Pancreas (tissue), 10 donors: ENCODE measurements at places on chromosomes 12 and 14. TPM values are rescaled to one million over a fixed set of nuclear protein-coding genes. Genes with fewer than 3 reads are reported as not detected.

- no peak for DNase-seq
Observed at GRCh38 chr12:46005823-46006222, 15.4 kb upstream of the SCAF11 start.

DNA sequence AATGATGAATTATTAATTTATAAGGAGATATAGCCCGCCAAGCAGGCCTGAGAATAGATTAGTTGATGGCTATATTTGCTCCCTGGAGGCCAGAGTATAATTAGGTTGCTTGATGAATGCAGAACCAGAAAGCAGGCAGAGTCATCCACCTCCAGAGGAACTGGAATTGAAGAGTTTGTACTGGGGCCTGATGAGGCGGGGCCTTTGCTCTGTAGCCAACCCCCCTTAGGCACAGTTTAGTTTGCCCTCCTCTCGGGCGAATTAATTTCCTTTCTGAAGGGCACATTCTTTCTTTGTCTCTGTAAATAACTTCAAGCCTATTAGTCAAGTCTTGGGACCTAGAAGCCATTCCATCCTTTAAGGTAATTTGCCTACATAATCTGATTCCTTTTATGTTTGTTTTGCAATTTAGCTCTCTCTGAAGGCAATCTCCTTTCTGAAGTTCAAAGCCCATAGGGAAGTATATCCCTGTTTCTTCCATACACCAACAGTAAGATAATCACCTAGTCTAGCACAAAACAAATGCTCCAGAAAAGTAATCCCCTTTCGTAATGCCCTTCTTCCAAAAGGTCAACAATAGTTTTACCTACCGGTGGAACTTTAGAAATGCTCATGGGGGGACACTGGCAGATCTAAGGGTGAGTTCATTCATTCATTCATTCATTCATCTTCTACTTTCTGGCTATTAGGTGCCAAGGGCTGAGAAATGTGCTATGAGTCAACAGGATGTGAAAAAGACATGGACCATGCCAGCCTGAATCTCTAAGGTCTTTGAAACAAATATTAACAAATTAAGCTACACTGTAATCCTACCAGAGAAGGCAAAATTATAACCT is 84.8 kb upstream of the NUDT4 start:
- DNase-seq: no peak

GRCh38 chr12:131825146-131825892 is 2.9 kb upstream of the MMP17 start:
- no peak for DNase-seq

GRCh38 chr12:109572506-109572845 is 828 bp downstream of the MMAB start:
- DNase-seq: no peak

DNA sequence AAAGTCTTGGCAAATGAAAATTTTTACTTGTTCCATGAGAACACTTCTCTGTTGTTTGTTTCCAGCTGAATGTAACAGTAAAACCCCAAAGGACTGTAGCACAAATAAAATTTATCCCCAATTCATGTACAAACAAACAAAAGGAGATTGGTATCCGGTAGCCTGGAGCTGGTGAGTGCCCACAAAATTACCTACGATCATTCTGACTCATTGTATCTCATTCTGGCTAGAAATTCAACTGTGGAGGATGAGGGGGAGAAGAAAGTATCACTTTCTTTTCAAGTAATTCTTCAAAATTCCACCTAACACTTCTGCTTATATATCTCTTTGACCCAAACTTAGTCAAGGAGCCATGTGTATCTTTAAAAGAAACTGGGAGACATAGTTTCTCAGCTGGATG is 268.5 kb downstream of the ALG10B start:
- no peak for DNase-seq

- DNase-seq: no peak
Observed at GRCh38 chr14:105196265-105196960, 15.3 kb upstream of the NUDT14 start.

- no peak for DNase-seq
Observed at GRCh38 chr12:46265734-46266133, 3.1 kb downstream of the SLC38A1 start.

DNA sequence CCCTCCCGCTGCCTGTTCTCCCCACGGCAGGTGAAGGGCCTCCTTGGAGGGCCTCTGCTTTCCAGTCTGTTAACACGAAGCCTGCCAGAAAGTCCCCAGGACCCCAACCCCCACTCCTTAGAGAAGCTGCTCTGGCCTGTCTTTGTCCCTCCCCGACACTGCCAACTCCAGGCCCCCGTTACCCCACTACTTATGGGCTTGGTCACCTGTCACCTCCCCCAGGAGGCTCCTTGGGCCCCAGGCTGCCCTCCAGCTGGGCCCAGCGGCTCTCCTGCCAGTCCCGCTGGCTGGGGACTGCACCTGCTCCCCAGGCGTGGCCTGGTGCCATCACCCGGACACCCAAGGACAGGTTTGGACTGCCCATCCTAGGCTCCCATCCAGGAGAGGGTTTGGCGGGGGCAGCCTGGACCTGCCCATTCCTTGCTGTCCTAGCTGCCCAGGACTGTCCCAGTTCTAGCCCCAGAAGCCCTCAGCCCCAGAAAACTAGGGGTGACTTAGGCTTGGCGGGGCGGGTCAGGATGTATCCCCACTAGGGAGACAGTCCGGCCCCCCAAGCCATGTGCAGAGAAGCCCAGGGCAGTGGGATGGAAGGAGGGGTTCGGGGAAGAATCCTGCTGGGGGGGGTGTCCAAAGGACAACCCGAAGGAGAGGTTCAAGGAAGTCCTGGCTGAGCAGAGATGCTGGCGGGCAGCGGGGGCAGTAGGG is 155.7 kb upstream of the C14orf180 start:
- DNase-seq: peak; percentile 48

GRCh38 chr12:89883630-89884389 is 175.2 kb upstream of the ATP2B1 start:
- no peak for DNase-seq

GRCh38 chr14:47917344-47917954 is 242.0 kb upstream of the MDGA2 start:
- DNase-seq: peak; percentile 11

DNA sequence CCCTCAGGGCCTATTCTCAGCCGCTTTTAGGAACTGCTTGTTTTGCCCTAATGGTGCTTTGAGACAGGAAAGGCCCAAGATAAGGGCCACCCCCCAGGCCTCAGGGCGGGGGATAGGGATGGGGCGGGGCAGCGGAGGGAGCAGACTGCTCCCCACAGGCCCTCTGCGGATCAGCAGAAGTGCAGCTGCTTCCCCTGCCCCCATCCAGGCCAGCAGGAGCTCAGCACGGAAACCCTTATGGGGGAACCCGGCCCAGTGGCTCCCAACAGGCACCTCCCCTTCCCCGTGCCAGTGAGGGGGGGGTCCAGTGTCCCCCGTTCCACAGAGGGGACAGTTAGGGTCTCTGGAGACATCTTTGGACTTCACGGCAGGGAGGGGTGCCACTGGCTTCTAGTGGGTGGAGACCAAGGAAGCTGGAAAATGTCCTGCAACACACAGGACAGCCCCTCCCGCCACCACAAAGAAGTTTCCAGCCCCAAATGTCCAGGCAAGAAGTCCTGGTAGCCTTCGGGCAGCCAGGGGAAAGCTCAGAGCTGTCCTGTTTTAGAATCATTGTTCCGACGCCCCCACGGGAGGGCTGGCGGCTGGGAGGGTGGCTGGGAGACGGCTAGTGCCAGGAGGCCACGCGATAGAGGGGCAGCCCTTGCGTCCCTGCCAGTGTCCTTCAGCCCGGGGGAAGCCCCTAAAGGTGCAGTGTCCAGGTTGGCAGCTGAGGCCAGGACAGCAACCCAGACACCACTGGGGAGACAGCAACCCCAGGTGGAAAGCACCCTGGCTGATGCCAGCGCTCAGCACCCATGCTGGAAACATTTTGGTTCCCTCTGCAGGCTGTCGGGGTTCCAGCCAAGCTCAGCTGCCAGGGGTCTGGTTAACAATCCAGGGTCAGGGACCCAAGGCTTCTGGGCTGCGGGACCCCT is 10.4 kb upstream of the GPR132 start:
- DNase-seq: peak; percentile 57

DNA sequence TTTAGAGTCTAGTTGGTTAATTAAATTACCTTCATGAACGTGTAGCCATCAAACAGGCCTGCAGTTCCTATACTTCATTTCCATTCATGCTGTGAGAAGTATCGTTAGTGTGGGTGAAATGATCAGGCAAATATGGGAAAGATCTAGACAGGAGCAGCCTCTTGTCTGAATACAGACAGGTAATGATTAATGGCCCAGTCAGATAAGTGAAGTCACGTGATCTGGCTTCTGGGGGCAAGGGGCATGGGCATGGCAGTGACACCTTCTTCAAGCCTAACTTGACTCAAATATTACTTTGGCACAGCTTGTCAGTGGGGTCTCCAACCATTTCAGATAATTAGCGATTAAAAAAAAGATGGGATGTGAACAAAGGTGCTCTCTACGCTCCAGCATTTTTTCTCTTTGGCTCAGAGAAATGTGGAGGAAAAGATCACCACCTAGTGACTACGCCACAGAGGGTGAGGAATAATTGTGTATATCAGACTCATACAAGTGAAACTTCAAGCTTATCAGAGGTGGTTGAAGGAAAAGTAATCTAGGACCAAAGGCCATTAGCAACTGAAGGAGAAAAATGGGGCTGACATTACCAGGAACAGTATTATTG is 17.8 kb downstream of the GUCY2C start:
- no peak for DNase-seq

GRCh38 chr12:112353393-112353792 is 28.8 kb downstream of the HECTD4 start:
- no peak for DNase-seq

GRCh38 chr14:39107591-39107996 is 4.6 kb upstream of the SEC23A start:
- DNase-seq: no peak

- DNase-seq: peak; percentile 80
Observed at GRCh38 chr14:90381999-90382451, 14.8 kb upstream of the CALM1 start.

DNA sequence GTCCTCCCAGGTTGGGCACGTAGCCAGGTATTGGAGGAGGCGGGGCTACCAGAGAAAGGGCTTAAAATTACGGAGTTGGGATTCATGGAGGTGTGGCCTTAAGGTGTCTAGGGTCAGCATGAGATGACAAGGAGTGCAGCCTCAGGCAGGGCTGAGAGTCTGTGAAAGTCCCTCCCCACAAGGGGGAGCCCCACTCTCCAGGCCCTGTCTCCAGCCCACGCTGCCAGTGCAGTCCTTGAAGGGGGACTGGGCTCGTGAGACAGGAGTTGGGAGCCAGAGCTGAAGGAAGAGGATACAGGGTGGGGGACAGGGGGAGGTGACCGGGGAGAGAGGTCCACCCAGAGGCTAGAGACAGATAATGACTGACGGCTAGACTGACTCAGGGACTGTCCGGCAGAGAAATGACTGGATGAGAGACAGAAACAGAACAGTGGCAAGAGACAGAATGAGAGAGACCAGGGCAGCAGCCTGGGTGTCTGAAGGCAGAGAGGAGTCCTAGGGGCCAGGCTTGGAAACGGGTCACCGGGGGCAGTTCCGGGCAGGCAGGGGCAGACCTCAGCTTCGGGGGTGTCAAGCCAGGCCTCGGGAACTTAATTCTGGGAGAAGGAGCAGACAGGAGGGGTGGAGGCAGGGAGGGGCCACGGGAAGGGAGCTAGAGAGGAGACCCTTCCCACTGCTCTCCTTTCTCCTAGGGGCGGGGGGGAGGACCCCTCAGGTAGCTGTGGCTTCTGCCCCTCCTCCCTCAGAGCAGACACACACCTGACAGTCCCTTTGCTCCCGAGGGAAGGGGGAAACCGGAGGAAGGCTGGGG is 970 bp downstream of the CDH24 start:
- peak; percentile 51 for DNase-seq

DNA sequence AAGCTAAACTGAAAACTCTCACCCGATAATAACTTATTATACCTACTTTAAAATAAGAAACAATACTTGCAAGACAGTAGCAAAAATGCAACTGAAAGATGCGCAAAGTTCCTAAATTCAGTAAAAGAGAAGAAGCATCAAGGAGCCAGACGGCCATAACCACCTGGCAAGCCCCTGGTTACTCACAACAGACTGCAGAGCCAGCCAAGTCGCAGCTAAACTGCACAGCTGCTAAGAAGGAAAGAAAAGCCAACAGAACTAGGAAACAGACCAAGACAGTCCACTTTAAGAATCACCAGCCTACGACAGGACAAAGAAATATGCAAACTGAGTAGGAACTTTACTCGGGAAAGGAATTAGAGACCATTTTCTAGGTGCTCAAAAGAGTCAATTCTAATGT is 127.9 kb downstream of the TMTC1 start:
- no peak for DNase-seq

- DNase-seq: no peak
Observed at GRCh38 chr14:93909429-93910128, 17.6 kb upstream of the FAM181A start.

DNA sequence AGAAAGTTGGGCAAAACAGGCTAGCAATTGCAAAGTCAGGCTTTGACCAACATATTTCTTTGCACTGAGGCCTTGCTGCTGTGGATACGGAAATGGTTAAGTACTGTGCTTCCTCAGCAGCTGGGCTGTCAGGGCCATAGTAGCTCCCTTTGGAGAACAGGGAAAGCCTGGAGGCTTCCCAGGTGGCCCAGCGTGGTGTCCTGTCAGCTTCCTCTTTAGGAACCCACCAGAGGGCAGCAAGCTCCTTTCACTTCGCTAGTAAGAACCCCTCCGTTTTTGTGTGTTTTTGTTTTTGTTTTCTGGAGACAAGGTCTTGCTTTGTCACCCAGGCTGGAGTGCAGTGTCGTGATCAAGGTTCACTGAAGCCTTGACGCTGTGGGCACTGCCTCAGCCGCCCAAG is 1.7 kb upstream of the CFAP251 start:
- DNase-seq: no peak

BRMS1L gene
- 3.3 TPM for total RNA-seq

EML5 gene
- 1.5 TPM for total RNA-seq

OASL gene
- 0.50 TPM for total RNA-seq

EMP1 gene
- total RNA-seq: 43.4 TPM

CDH24 gene
- 0.91 TPM for total RNA-seq

TPH2 gene
- not detected for total RNA-seq
